ENCODE measurements at places on chromosomes 3 and 15. TPM values are rescaled to one million over a fixed set of nuclear protein-coding genes. Genes with fewer than 3 reads are reported as not detected.

The KCNH8 gene
- 0.35 TPM for total RNA-seq

DNA sequence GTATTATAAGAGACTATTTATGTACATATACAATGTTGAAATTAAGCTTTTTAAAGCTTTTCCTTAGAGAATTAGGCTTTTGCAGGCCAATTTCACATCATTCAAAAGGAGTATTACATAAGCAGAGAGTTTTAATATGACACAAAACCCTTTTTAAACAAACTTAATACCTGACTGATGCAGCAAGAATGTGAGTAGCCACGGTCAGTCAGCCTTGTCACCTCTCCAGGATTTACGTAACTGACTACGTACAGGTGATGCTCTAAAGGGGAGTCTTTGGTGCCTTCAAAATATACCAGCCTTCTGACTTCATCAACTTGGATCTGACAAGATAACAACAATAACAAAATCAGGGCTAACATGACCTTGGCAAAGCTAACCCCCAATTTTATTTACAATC lies 44.2 kb upstream of the IGDCC4 start:
- no peak overlapping the region for H3K27ac ChIP-seq
- H3K36me3 ChIP-seq = no peaks in the 10 kb centered on the region
- H3K4me3 ChIP-seq = no peak overlapping the region
- no peaks in the 10 kb centered on the region for H3K4me1 ChIP-seq
- no peaks in the 10 kb centered on the region for H3K27me3 ChIP-seq
- no peak for DNase-seq

The MYL3 gene
- 10.8 TPM for total RNA-seq

- no peaks in the 10 kb centered on the region for H3K36me3 ChIP-seq
- no peaks in the 10 kb centered on the region for H3K27me3 ChIP-seq
- no peak for DNase-seq
- H3K27ac ChIP-seq = no peak overlapping the region
These were observed 2.6 kb downstream of the CHRD start for GRCh38 chr3:184382326-184383032.

The CKMT1B gene
- total RNA-seq = not detected

The CD276 gene
- 53.9 TPM for total RNA-seq

The SH3GL3 gene
- not detected for total RNA-seq

DNA sequence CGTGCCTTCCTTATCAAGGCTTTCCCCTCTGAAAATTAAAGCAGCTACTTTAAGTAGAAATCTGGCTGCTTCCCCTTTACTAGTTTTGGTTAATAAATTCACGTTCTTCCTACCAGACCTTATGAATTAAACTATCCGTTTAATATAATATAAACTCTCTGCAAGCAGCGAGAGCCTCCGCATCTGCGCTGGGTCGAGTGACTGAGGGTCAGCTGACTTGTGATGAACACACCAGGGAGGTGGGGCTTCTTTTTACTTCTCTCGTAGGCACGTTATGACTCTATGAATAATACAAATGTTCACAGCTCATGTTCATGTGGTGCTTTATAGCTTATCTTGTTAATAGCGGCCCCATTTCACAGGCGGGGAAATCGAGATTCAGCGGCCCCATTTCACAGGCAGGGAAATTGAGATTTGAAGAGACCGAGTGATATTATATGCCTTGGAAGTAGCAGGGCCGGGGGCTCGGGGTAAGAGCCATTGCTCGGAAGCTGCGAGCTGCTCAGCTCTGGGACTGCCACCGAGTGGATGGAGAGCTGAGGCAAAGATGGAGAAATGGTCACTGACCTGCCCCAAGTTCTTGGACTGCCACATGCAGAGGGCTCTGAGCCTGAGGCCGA lies 8.3 kb downstream of the MUC4 start:
- no peaks in the 10 kb centered on the region for H3K36me3 ChIP-seq
- DNase-seq = no peak
- H3K4me1 ChIP-seq = peaks cover 11% of the 10 kb centered on the region
- H3K27ac ChIP-seq = no peak overlapping the region

GRCh38 chr15:79881254-79881653 lies 15.6 kb downstream of the MTHFS start:
- H3K27me3 ChIP-seq = no peaks in the 10 kb centered on the region
- no peak for DNase-seq
- no peaks in the 10 kb centered on the region for H3K36me3 ChIP-seq
- H3K27ac ChIP-seq = no peak overlapping the region

The CCR1 gene
- 6.1 TPM for total RNA-seq
